ENCODE measurements at places on chromosomes 5 and 9. TPM values are rescaled to one million over a fixed set of nuclear protein-coding genes. Genes with fewer than 3 reads are reported as not detected.

- ATAC-seq: no peak
Observed at GRCh38 chr5:147751-148150, 43.5 kb upstream of the LRRC14B start.

GRCh38 chr9:76101075-76101474 lies 210.6 kb downstream of the PCSK5 start:
- no peak for ATAC-seq

The NUTM2F gene
- total RNA-seq: 0.62 TPM

The TMC1 gene
- 1.7 TPM for total RNA-seq

DNA sequence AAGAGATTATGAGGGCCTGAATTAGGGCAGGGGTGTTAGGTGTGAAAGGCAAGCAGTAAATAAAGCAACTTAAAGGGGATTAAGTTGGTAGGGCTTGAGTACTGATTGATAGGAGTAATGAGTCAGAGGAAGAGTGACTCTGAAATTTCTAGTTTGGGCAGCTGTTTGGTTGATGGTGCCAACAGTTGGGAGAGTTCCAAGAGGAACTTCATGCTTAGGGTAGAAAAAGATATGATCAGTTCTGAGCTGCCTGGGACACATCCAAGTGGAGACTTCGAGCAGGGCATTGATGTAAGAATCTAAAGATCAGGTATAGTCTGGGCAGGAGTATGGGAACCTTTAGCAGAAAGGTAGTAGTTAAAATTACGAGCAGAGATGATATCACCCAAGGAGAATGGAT lies 10.2 kb downstream of the MAMDC2 start:
- ATAC-seq: no peak

The NKD2 gene
- total RNA-seq: not detected

Measured in motor neuron (in vitro differentiated cells).